ENCODE measurements at places on chromosomes 11 and 22. TPM values are rescaled to one million over a fixed set of nuclear protein-coding genes. Genes with fewer than 3 reads are reported as not detected.
A peak's percentile ranks its signal among the peaks of the same experiment; 100 is the strongest.

DNA sequence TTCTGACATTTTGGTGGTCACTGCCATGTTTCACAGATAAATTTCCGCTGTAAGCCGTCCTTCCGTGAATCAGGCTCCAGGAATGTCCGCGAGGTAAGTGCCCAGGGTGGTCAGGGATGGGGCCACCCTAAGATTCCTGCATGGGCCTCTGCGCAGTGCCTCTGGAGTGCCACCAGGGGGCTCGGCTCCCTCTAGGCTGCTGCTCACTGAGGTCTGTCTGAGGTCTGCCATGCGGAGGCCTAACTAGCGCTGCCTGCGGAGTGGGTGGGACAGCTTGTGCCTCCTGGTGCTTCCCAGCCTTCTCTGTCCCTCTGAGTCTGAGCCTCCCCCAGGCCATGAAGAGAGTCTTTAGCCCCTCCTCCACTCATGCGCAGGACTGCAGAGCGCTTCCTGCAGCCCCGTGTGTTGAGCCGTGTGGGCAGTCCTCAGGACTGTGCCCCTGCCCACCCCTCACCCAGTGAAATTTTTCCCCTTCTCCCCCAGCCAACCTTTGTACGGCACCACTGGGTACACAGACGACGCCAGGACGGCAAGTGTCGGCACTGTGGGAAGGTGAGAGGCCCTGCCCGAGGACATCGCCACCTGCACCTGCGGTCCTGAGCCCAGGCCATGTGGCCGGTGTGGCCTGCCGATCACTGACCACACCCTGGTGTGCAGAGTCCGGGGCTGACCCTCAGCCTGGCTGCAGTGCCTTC, 11.9 kb upstream of the MDK start:
- no peak overlapping the region for H3K4me3 ChIP-seq
- peak; percentile 64 for DNase-seq
- peaks cover 4% of the 10 kb centered on the region for H3K36me3 ChIP-seq

DNA sequence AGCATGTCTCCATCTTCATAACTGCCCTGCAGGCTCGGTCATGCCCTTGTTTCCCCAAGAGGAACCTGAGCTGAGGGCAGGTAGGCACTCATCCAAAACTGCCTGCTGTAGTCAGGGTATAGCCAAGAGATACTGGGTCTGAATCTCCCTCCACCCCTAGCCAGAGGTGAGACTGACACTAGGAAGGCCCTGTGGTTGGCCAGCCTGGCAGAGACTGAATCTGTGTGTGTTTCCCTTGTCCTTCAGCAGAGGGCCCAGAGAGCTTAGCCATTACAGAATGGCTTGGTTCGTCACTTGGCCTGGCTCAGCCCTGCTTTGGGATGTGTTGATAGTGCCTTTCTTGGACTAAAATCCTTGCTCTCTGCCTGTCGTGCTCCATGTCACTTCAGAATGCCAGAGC, 79.3 kb upstream of the SUSD2 start:
- H3K4me3 ChIP-seq: no peak overlapping the region
- no peak overlapping the region for H3K27ac ChIP-seq
- peaks cover 33% of the 10 kb centered on the region for H3K36me3 ChIP-seq
- DNase-seq: no peak

GRCh38 chr11:69057236-69057635, 8.5 kb downstream of the TPCN2 start:
- no peak overlapping the region for H3K27ac ChIP-seq
- no peak for DNase-seq
- no peak overlapping the region for H3K4me3 ChIP-seq
- H3K27me3 ChIP-seq: no peaks in the 10 kb centered on the region
- no peaks in the 10 kb centered on the region for H3K36me3 ChIP-seq

DNA sequence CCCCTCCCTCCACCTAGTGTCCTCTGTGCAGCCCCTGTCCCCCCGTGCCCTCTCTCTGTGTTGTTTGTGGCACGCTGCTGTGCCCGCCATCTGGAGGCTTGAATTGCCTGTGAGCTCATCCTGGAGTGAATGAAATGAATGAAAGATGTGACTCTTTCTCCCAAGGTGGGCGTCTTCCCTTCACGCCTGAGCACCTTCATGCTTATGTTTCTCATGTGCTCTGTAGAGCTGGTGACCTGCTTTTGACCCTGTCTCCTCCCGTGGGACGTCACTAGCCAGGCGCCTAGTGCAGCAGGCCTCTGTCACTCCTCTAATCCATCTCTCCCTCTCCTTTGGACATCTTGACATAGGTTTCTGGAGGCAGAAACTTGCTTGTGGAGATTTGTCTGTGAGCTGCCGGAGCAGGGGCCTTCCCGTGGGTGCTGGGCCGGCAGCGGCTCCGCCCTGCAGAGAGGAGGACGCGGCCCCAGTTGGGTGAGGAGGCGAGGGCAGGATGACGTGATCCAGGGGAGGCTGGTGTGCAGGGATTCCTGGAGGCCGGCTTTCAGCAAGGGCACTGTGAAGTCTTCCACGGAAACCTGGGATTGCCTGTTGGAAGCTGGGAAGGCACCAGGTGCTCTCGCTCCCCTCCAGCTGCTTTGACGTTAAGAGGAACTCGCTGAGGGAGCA, 40.6 kb downstream of the MUC6 start:
- peaks cover 42% of the 10 kb centered on the region for H3K36me3 ChIP-seq
- H3K4me3 ChIP-seq: no peak overlapping the region
- H3K27me3 ChIP-seq: no peaks in the 10 kb centered on the region
- no peak overlapping the region for H3K27ac ChIP-seq
- H3K4me1 ChIP-seq: no peaks in the 10 kb centered on the region
- DNase-seq: no peak

The FAT3 gene
- total RNA-seq: 0.11 TPM

- no peak for DNase-seq
- H3K4me3 ChIP-seq: no peak overlapping the region
- H3K4me1 ChIP-seq: no peaks in the 10 kb centered on the region
- H3K27ac ChIP-seq: no peak overlapping the region
- no peaks in the 10 kb centered on the region for H3K27me3 ChIP-seq
These were observed 45.5 kb downstream of the CACNA1I start for GRCh38 chr22:39616051-39616450.

DNA sequence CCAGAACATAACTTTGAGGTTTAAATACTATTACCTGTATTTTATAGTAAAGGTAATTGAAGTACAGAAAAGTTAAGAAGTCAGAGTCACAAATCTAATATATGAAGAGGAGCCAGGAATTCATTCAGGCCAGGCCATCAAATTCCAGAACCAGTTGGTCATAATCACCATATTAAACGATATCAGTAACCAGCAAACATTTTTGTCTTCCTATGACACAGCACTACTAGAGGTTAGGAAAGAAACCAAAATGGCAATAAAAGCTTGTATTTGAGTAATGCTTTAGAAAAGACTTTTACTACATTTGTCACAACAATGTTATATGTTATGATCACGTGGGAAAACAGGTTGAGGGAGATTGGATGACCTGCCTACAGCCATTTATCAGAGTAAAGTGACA, 62.2 kb downstream of the DKK3 start:
- no peaks in the 10 kb centered on the region for H3K4me1 ChIP-seq
- no peak for DNase-seq
- no peak overlapping the region for H3K27ac ChIP-seq
- H3K27me3 ChIP-seq: no peaks in the 10 kb centered on the region
- H3K36me3 ChIP-seq: peaks cover 14% of the 10 kb centered on the region

The TIGD3 gene
- total RNA-seq: not detected

- H3K4me3 ChIP-seq: no peak overlapping the region
- H3K36me3 ChIP-seq: no peaks in the 10 kb centered on the region
- H3K27ac ChIP-seq: peak overlapping the region; percentile 70
- H3K4me1 ChIP-seq: peaks cover 39% of the 10 kb centered on the region
- DNase-seq: no peak
- H3K27me3 ChIP-seq: no peaks in the 10 kb centered on the region
These were observed 63.9 kb upstream of the CSNK2A3 start for GRCh38 chr11:11416917-11417316.

- peaks cover 24% of the 10 kb centered on the region for H3K4me1 ChIP-seq
- no peaks in the 10 kb centered on the region for H3K27me3 ChIP-seq
- no peak overlapping the region for H3K4me3 ChIP-seq
- DNase-seq: no peak
- no peaks in the 10 kb centered on the region for H3K36me3 ChIP-seq
These were observed 12.1 kb upstream of the FCHSD2 start for GRCh38 chr11:73154178-73154577.

DNA sequence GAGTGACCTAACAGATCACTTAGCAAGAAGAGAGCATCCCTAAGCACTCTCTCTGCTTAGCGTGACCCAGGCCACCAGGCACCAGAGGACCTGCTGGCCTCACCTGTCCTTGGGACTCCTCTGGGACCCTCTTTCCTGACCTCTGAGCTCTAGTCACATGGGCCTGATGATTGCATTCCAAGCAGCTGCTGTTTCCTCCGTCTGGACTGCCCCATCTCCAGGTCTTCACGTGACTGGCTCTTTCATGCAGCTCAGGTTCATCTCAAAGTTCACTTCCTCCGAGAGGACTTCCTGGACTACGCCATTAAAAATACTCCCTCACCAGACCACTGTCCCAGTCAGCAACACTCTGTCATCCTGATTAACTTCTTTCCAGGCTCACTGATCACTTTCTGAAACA, 2.9 kb downstream of the MMP20 start:
- H3K36me3 ChIP-seq: no peaks in the 10 kb centered on the region
- H3K27me3 ChIP-seq: no peaks in the 10 kb centered on the region
- no peaks in the 10 kb centered on the region for H3K4me1 ChIP-seq
- DNase-seq: no peak
- no peak overlapping the region for H3K4me3 ChIP-seq
- no peak overlapping the region for H3K27ac ChIP-seq

DNA sequence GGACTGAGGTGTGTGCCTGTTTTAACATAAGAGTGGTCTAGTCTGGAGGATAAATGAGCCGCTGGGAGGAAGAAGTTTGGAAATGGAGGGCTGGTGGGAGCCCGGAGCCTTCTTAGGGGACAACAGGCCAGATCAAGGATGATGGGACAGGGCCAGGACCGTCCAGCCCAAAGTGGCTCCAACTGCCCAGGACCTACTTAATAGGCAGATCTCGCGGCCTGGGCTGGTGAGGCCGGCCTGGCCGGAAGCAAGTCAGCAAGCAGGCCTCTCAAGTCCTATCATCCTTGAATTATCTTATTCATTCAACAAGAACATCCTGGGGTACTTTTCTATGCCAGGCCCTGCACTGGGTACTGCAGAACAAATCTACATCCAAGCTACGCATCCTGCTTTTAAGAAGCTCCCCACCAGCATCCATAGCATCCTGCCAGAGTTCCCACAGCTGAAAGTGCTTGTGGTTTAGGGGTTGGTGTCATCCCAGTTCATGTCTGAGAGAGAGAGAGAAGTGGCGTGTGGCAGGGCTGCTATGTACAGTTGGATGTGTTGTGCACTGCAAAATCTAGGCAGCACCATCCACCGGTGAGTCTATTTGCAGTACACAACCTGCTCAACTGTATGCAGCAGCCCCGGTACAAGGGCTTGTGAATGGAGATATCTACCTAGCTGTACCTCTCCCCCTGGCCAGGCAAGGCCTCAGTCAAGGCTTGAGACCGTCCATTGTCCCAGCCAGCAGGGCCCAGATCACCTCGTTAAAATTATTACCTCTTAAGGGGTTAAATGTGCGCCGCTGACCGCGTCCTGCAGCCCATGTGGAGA, 82.1 kb downstream of the FBLN1 start:
- no peaks in the 10 kb centered on the region for H3K36me3 ChIP-seq
- DNase-seq: no peak
- no peak overlapping the region for H3K4me3 ChIP-seq

DNA sequence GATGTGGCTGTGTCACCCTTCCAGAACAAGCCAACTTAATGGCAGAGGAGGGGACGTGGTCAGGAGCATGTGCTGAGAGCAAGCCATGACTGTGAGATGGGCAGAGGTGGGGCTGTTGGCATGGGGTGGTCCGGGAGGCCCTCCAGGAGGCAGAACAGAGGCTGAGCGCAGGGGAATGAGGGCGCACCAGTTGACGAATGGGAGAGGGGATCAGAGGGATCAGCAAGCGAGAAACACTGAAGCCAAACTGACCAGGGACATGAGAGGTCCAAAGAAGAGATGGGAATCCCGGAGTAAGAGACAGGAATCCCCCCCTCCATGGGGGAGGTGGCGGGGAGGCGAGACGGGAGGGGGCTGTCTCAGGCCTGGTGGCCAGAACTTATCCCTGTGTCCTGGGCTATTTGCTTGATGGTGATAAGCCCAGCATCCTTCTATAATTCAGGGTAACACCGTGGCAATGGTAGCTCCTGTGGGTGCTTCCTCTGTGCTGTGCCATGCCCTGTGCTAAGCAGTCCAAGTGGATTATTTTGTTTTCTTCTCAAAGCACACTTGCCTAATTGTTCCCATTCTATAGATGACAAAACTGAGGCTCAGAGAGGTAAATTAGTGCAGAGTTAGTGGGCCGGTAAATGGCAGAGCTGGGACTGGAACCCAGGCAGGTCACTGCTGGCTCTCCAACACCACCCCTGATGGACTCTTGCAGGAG, 83.4 kb upstream of the SHISAL1 start:
- peaks cover 4% of the 10 kb centered on the region for H3K4me1 ChIP-seq
- H3K27ac ChIP-seq: no peak overlapping the region
- no peak for DNase-seq
- no peaks in the 10 kb centered on the region for H3K27me3 ChIP-seq
- H3K4me3 ChIP-seq: no peak overlapping the region

The MMP8 gene
- 0.45 TPM for total RNA-seq

GRCh38 chr22:25804676-25805075, 62.7 kb downstream of the MYO18B start:
- DNase-seq: no peak
- H3K27me3 ChIP-seq: no peaks in the 10 kb centered on the region
- H3K4me1 ChIP-seq: no peaks in the 10 kb centered on the region
- no peak overlapping the region for H3K27ac ChIP-seq

GRCh38 chr11:71311928-71312510, 59.6 kb upstream of the SHANK2 start:
- no peaks in the 10 kb centered on the region for H3K27me3 ChIP-seq
- no peaks in the 10 kb centered on the region for H3K36me3 ChIP-seq
- H3K4me3 ChIP-seq: no peak overlapping the region
- no peaks in the 10 kb centered on the region for H3K4me1 ChIP-seq
- no peak overlapping the region for H3K27ac ChIP-seq
- DNase-seq: no peak

DNA sequence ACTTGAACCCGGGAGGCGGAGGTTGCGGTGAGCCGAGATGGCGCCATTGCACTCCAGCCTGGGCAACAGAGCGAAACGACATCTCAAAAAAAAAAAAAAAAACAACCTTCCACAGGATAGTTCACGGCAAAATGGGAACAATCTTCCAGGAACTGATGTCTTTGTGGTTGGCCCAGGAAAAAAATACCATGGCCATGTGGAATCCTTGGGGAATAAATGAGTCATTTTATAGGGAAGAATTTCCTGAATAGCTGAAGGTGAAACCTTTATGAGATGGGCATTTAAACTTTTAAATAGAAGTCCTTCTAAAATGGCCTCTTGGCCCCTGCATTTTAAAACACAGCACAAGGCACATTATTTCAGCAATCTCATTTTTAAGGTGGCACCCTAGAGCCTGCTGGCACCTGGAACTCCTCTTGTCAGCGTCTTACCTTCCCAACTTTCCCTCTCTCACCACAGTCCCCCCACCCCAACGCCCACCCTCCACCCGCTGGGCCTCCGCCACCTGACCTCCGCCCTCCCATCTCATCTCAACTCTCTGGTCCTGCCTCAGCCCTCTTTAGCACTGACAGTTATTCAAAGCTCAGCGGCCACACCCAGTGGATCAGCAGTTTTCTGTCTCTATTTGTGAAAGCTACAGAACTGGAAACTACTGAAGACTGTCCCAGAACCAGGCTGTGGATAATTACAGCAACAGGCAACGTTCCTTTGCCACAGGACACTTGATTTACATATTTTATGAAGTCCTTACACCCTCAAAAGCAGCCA, 43.1 kb downstream of the SCGB1A1 start:
- H3K4me3 ChIP-seq: no peak overlapping the region
- H3K4me1 ChIP-seq: peaks cover 15% of the 10 kb centered on the region
- no peaks in the 10 kb centered on the region for H3K27me3 ChIP-seq
- H3K36me3 ChIP-seq: no peaks in the 10 kb centered on the region

GRCh38 chr11:59183771-59184170, 11.8 kb downstream of the DTX4 start:
- no peak overlapping the region for H3K27ac ChIP-seq
- no peak for DNase-seq
- H3K4me3 ChIP-seq: no peak overlapping the region
- peaks cover 9% of the 10 kb centered on the region for H3K36me3 ChIP-seq
- peaks cover 19% of the 10 kb centered on the region for H3K4me1 ChIP-seq
